Gastroesophageal sphincter (tissue), 4 donors: ENCODE measurements at places on chromosomes 12 and 14. TPM values are rescaled to one million over a fixed set of nuclear protein-coding genes. Genes with fewer than 3 reads are reported as not detected.
A peak's percentile ranks its signal among the peaks of the same experiment; 100 is the strongest.

- ATAC-seq = no peak
These were observed 8.1 kb downstream of the VEZT start for GRCh38 chr12:95225645-95226212.

DNA sequence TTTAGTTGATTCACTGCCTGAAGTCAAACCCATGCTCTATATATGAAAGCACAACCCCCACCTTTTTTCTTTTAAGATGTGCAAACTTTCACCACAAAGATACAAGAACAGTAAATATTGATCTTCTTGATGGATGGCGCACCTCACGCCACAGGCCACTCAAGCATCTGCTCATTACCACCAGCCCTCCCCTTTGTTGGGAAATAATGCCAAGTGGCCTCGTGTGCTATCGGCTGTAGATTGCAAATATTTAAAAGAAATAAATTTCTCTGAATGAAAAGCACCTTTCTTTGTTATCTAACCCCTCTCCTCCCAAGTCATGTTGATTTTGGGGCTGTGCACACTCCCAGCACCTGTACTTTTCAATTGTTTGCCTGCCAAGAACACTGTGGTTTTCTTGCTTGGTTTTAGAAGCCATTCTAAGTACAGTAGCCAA lies 122.7 kb downstream of the C12orf42 start:
- ATAC-seq = no peak

The EPS8 gene
- 85.2 TPM for total RNA-seq

DNA sequence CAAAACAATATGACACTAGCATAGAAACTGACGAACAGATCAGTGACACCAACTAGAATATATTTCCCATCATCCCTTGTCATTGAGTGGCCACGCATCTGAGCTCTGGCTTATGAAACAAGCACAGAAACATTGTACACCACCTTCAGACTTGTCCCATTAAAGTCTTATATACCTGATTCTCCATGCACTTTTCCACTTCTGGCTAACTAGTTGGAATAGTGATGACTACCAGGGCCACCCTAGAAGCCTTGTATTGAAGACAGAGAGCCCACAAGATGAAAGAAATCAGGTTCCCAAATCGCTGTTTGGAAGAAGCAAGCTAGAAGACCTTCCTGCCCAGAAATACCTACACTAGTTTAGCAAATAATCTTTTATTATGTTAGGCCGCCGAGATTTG lies 99.7 kb upstream of the PPM1H start:
- no peak for ATAC-seq

DNA sequence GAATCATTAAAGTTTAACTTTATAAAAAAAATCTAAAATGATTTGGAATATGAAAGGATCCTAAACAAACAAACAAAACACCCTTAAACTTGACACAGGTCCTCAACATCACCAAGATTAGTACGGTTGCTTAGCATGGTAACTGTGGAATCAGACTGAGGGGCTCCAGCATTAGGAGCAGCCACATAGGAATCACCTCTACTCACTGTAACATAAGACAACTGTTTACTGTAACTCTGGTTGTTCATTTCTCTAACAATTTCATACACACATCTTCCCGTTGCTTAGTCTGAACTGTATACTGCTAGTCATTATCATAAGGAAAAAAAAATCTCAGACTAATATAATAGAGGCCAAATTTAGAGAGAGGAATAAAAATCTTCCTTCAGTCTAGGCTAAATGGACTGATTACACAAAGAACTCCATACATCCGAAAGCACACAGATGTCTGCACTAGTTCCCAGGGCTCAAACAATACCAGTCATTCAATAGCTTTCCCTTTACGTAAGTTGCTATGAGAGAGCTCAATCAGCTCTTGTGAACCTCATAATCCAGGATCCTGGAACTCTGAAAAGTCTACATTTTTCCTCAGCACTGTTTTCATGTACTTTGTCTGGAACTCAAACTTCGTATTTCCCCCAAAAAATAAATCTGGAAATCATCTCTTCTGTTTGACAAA lies 26.0 kb downstream of the LRP6 start:
- ATAC-seq = no peak

DNA sequence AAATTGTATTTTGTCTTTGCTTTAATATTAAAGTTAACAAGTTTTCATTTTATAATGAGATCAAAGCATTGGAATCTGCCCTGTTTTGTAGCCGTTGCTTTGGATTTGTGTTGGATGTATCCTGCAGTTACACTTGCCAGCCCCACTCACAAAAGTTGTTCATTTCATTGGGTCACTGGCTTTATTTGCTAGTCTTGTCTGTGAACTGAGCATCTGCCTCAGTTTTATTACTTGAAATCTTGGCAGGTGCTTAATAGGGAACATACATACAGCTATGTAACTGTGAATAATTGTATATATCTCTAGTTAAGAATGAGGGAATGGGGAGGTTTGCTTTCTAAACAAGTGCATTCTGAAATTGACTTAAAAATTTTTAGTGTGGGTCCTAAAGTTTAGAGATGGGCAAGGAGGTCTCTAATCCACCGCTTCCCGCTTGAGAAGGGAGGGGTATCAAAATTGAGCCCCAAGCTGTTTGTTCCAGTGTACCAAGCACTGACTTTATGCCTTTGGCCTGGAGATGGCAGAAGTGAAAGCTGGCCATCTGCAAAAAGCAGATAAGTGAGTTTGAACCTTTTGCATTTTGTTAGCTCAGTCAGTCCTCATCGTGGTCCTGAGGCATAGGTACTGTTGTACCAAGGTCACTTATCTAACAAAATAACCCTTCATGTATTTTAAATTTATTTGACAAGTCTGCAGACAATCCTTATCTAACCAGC lies 9.3 kb downstream of the EIF5 start:
- ATAC-seq = no peak

- no peak for ATAC-seq
These were observed 132.4 kb upstream of the NEDD1 start for GRCh38 chr12:96774496-96775256.

GRCh38 chr12:82972624-82973023 lies 285.9 kb downstream of the TMTC2 start:
- ATAC-seq = no peak

- ATAC-seq = no peak
These were observed 589.5 kb downstream of the NOVA1 start for GRCh38 chr14:26008290-26008689.

The PRPH gene
- 6.1 TPM for total RNA-seq

The PKP2 gene
- total RNA-seq = 0.62 TPM

The GNB3 gene
- total RNA-seq = 1.6 TPM

GRCh38 chr14:22423958-22424357 lies 165.1 kb downstream of the DAD1 start:
- ATAC-seq = no peak

GRCh38 chr12:108825201-108825950 lies 32.0 kb downstream of the SSH1 start:
- ATAC-seq = no peak

DNA sequence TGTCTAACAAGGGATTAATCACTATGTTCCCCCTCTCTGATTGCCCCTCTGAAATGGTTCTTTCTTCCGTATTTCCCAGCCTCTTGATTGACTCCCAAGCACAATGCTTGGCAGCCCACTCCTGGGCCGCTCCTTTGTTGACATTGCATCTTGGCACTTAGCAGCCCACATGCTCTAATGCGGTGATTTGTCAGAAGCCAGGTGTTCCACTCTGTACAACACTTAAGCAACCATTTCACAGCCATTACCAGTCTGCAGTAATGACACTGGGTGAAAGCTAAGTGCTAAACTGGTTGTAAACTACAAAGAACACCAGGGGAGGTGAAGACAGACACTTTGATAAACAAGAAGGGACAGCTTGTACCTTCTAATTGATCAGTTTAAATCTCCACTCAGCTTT lies 353.5 kb downstream of the TMEM132D start:
- ATAC-seq = no peak

DNA sequence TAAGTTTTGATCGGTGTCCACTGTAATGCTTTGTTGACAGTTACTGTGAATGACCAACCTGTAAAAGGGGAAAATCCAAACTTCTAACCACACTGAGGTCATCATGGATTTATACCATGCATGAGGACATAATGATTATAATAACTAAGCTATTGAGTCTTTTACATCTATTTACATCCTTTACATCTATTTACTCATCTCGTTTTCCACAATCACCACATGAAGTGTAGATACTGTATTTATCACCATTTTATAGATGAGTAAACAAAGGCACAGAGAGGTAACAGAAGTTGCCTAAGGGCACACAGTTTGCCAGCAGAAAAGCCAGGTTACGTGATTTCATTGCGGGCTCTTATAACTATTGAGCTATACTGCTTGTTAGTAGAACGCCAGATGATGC lies 27.9 kb upstream of the EID3 start:
- ATAC-seq = no peak

DNA sequence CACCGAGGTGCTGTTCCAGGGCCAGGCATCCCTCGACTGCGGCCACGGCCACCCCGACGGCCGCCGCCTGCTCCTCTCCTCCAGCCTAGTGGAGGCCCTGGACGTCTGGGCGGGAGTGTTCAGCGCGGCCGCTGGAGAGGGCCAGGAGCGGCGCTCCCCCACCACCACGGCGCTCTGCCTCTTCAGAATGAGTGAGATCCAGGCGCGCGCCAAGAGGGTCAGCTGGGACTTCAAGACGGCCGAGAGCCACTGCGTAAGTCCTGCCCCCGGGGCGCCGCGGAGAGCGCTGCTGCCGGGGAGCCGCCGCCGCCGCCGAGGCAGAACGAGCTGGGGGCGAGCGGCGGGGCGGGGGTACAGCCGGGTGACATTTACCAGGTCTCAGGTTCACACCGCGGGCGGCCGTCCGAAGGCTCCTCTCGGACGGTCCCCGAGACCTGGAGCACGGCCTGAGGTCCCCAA lies 1.4 kb downstream of the PLXNC1 start:
- peak; percentile 34 for ATAC-seq

The C3AR1 gene
- 16.7 TPM for total RNA-seq

The SPIC gene
- not detected for total RNA-seq

The CCNT1 gene
- total RNA-seq = 17.9 TPM

DNA sequence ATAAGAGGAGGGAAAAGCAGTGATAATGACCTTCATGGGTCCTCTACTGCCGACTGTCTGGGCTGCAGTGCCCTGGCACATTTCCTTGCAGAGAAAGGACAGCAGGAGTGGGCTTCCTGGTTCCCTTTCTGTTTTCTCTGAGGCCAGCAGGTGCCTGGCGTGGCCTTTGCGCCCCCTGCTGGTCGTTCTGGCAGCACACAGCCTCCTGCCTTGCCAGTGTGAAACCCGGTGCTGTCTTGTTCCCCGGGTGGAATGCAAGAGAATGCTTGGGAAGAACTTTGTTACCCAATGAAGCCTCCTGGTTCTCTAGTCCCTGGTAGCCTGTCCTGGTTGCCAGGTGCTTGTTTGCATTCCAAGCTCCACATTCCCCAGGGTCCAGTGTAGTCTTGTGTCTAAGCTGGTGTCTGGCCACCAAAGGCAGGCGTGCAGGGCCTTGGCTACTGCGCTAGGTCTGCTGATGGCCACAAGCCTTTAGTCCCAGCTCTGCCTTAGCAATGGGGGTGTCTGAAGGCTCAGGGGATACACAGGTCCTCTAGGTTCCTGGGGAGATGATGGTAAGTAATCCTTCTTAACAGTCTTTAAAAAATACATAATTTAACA lies 1392.4 kb upstream of the TMEM132C start:
- no peak for ATAC-seq

The PTPRB gene
- 40.3 TPM for total RNA-seq

DNA sequence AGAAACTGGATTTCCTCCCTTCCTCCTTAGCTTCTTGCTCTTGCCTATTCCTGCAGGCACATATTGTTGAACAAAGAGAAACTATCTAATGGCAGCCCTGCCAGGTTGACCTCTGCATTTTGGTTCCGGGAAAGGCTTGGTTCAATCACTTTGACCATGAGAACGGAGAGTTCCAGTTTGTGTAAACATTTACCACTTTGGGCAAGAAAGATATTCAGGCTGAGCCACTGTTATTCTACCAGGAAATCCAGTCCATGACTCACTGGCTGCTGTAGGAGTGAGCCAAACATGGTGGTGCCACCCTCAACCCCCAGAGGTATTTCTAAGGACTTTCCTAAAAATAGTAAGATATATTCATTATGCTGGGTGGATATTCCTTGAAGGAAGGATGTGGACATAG lies 242.2 kb upstream of the OR4E1 start:
- no peak for ATAC-seq

- ATAC-seq = no peak
These were observed 103.2 kb upstream of the ESRRB start for GRCh38 chr14:76272774-76273173.

DNA sequence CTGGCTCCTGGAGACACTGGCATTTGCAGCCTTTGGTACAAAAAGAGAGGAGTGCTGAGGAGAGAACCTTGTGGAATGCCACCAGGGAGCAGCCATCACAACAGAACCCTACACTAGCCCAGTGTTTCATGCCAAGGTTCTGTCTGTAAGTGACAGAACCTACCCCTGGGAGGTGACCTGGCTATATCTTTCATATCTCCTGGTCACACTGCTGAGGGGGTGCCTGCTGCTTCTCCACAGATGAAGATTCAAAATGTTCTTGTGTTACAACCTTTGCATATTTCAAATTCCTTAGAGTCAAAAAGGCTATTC lies 12.7 kb upstream of the EIF4B start:
- ATAC-seq = no peak

- no peak for ATAC-seq
These were observed 871 bp upstream of the SSTR1 start for GRCh38 chr14:38206689-38207376.

The MRPS35 gene
- 51.7 TPM for total RNA-seq

- ATAC-seq = no peak
These were observed 38.8 kb upstream of the TDRD9 start for GRCh38 chr14:103889313-103890051.

- no peak for ATAC-seq
These were observed 31.5 kb downstream of the ERO1A start for GRCh38 chr14:52663850-52664249.

DNA sequence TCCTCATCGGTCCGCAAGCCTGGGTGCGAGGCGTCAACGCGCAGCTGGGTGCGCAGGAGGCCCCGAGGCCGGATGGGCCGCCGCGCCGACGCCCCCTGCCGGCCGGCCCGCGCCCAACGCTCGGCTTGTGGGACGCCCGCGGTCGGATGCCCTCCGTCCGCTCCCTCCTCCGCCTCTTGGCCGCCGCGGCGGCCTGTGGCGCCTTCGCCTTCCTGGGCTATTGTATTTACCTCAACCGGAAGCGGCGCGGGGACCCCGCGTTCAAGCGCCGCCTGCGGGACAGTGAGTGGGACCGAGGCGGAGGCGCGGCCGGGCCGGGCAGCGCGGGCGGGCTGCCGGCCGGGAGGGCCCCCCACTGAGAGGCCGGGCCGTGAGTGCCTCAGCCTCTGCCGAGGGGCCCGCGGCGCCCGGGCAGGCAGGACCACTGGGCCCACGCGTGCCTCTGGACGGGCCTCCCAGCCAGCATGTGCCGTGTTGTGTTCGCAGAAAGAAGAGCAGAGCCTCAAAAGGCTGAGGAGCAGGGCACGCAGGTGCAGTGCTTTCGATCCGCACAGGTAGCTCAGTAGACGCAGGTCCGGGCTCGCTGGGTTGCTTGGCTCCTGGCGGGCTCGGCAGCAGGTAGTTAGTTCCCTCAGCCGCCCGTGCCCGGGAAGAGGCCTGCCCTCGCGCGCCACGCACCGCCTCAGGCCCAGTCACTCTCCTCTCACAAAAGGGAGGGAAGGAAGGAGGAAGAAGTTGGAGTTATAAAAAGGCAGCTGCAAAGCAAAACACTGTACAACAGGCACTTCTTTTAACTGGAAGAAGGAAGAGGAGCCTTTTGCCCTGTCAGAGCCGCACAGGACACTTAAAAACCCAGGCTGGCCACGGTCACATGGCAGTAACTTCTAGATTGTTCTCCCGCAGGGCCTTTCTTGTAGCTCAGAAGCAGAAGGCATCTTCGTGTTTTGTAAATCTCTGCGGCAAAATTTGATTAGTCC lies at the start of gene TOMM20L:
TOMM20L (plus strand) TSS at position 119 of the 977 bp plus-strand sequence; CDS start at position 147, 28 bp downstream.
- peak; percentile 95 for ATAC-seq
